T-helper 1 cell (primary cell): ENCODE measurements at places on chromosomes 2 and 18.

GRCh38 chr18:51754566-51754965, 557.1 kb upstream of the MEX3C start:
- DNase-seq = no peak

DNA sequence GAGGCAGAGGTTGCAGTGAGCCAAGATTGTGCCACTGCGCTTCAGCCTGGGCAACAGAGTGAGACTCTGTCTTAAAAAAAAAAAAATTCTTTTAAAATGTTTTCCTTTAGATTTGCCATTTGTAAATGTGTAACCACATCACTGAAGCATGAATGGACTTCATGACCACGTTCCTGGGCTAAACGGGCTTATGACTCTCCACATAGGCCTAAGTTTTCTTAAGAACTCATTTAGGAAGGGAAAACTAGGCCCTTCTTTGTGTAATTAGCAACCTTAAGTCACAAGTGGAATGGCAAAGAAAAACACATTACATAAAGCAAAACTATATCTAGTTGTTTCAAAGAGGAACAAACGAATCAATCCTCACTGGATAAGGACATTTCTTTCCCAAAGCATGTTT, 99.5 kb downstream of the MEIS1 start:
- no peak for DNase-seq

DNA sequence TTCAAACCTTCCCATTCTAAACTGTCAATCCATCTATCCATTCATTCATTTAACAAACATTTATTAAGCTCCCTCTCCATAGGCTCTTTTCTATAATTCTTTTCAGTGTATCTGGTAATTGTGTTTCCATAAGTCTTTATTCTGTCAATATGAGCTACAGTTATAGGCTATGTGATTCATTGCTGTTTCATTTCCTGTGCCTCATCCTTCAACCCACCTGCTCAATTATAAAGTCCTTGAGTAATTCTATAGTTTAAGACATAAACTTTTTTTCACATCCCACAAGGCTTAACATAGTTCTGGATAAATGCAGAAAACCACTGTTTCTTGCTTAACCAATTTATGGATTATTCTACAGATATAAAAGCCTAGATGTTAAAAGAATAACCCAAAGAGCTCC, 84.2 kb upstream of the PIK3C3 start:
- DNase-seq = no peak

DNA sequence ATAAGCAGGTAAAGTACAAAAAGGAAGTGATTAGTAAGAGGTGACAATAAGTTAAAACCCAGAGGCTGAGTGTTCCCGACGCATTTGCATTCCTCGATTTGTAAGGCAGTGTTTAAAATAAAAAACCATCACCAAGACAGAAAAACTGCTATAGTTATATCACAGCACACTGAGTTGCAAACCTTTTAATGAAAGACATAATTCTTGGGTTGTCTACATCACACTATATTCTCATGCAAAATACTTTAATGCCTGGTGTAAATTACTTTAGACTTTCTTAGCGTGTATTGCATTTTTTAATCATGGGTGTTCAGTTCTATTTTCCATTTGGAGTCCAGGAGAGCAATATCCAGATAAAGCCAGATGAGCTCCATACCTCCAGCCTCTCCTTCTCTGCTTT, 458.5 kb downstream of the MTX2 start:
- no peak for DNase-seq

DNA sequence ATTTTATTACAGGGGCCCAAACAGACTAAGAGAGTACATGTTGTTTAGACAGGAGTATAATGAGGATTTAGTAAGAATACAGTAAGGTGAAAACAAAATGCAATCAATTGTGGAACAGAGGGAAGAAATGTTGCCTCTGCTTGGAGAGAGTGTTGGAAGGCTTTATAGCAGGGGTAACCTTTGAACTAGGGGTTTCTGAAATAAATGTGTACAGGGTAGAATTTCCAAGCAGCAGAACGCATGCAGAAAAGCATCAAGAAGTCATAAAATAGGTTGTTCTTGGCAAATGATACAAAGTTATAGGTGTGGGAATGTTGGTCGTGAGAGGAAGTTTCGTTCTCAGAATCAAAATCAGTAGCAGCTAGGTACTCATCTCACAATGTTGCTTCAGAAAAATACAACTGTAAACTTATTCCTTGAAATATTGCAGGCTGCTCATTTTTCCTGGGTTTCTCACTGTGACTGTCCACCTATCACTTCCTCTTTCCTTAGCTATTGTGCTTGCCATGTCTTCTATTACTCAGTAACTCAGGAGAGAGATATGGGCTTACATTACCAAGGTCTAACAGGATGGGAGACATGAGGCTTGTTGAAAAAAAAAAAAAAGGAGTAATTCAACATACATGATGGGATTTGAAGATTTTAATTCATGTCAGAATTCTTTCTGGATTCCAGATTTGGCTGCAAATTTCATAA, 17.1 kb upstream of the HNMT start:
- no peak for DNase-seq

DNA sequence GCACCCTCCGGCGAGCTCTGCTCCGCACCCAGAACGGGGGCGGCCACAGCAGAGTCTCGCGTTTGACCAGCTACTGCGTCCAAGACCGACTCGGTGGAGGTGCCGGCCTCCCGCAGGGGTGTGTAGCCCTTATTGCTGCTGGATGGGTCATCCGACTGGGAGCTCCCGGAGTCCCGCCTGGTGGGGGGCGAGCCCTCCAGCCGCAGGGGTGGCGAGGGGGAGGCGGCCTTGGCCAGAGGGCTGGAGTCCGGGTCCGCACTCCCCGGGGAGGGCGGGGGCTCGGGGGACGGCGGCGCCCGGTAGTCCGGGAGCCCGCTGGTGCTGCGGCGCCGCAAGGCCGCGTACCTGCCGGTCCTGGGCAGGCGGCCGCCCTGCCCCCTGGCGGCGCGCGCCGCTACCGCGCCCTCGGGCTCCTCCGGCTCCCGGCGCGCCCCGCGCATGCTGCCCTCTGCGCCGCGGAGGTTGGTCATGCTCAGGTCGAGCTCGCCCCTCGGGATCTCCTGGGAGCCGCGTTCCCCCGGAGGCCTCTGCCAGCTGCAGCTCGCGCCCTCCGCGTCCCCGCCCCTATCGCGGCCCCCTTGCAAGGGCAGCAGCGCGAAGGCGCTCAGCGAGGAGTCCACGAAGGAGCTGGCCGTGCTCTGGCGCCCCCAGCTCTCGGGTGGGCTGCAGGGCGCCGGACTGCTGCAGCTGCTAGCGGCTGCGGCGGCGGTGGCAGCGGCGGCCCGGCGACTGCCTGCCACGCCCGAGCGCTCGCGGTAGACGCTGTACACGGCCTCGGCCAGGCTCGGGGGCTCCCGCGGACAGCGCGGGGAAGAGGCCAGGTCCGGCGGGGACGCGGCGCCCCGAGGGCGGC, 4.8 kb downstream of the TMEM200C start:
- peak; percentile 30 for DNase-seq

GRCh38 chr2:58974426-58974825, 733.3 kb upstream of the FANCL start:
- DNase-seq = no peak

DNA sequence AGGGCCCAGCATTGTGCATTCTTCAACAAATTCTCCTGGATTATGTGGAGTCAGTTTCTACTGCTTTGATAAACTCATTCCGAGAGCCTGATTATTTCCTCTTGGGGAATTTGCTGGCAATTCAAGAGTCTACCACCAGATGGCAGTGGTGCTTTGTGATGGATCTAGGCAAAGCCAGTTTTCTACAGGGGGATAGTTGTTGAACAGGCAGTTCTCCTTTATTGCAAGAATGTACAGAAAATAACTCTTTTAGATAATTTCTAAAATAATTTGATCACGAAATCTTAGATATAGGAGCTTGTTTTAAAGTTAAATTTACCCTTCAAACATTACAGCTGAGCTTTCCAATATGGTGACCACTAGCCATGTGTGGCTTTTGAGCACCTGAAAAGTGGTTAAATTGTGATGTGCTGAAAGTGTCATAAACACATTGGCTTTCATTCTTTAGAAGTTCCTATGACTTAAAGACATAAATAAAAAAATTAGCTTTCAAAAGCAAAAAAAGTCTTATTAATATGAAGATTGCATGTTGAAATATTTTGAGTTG, 66.7 kb upstream of the HAAO start:
- DNase-seq = peak; percentile 54

- DNase-seq = no peak
These were observed 81.4 kb downstream of the ADCYAP1 start for GRCh38 chr18:986051-986450.
